ENCODE measurements at places on chromosomes 2 and 18.

DNA sequence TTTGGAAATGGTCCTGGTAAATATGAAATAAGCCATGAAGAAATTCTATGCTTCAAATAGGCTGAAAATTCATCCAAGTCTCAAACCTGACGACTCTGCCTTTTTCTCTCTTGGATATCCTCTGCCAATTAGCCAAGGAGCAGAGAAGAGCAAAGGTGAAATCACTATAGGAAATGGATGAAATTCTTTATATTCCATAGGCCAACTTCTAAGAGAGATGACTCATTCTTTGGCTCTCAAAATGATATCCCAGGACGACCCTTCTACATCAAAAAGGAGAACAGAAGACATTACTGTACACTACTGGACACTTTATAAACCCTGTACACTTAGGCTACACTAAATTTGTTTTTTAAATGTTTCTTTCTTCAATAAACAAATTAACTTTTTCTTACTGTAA, 22.7 kb downstream of the PDE1A start:
- DNase-seq: no peak

DNA sequence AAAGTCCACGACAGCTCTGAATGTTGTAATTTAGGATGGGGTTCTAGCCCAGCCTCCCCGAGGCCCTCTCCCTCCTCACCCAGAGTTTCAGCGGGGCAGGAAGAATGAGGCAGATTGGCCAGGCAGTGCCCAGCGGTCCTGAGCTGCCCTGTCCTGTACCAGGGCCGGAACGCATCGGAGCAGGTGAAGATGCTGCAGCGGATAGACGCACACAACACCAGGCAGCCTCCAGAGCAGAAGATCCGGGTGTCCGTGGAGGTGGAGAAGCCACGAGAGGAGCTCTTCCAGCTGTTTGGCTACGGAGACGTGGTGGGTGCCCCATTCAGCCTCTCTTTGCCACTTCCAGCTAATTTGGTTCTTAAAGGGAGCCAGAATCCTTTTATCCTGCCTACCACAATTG, 10.8 kb downstream of the KHK start:
- no peak for DNase-seq

GRCh38 chr2:74003494-74004211, 18.9 kb downstream of the TET3 start:
- DNase-seq: no peak

- DNase-seq: no peak
Measured at GRCh38 chr2:33126958-33127357, 180.2 kb downstream of the LTBP1 start.

DNA sequence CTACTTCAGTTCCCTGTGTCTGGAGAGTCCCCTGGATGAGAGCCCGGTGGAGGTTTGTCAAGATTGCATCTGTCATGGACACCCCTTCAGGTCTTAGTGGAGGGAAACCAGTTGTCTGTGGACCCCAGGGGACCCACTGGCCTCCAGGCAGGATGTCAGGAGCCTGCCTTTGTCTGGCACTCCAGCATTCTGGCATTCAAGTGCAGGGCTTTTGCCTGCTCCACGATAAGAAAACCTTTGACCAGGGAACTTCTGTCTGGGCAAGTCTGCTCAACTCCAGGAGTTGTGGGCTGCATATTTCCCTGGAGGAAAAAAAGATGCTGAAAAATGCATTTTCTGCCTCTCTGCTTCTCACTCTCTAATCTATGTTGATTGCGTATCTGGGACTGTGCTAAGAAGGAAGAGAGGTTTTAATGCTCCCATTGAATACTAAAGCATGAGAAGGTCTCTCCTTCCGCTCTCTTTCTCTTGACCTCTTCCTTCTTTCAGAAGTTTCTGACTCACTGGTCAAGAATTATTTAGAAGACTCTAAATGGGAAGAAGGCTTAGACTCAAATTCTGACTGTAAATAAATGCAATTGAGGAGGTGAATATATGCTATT, 104.5 kb downstream of the MMADHC start:
- DNase-seq: no peak

DNA sequence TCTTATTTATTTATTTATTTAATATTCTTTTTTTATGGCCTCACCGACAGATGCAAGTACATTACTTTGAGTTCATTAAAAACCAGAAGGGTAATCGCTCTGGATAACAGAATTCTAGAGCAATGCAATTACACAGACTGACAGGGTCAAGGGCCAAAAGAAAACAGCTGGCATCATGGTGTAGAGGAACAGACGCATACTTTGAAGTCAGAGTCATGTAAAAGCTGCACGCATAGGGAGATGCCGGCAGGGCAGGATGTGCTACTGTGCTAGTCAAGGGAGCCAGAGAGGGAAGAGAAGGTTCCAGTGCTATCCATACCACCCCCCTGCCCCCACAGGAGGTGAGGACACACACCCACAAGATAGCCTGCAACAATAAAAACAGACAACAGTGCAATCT, 115.2 kb upstream of the TFCP2L1 start:
- DNase-seq: no peak

DNA sequence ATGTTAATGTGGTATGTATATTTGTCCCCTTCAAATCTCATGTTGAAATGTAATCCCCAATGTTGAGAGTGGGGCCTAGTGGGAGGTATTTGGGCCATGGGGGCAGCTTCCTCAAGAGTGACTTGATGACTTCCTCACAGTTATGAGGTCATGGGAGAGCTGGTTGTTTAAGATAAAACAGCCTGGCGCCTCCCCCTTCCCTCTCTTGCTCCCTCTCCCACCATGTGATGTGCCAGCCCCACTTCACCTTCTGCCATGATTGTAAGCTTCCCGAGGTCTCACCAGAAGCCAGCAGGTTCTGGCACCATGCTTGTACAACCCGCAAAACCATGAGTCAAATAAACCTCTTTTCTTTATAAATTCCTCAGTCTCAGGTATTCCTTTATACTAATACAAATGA, 258.3 kb upstream of the POU3F3 start:
- DNase-seq: no peak

DNA sequence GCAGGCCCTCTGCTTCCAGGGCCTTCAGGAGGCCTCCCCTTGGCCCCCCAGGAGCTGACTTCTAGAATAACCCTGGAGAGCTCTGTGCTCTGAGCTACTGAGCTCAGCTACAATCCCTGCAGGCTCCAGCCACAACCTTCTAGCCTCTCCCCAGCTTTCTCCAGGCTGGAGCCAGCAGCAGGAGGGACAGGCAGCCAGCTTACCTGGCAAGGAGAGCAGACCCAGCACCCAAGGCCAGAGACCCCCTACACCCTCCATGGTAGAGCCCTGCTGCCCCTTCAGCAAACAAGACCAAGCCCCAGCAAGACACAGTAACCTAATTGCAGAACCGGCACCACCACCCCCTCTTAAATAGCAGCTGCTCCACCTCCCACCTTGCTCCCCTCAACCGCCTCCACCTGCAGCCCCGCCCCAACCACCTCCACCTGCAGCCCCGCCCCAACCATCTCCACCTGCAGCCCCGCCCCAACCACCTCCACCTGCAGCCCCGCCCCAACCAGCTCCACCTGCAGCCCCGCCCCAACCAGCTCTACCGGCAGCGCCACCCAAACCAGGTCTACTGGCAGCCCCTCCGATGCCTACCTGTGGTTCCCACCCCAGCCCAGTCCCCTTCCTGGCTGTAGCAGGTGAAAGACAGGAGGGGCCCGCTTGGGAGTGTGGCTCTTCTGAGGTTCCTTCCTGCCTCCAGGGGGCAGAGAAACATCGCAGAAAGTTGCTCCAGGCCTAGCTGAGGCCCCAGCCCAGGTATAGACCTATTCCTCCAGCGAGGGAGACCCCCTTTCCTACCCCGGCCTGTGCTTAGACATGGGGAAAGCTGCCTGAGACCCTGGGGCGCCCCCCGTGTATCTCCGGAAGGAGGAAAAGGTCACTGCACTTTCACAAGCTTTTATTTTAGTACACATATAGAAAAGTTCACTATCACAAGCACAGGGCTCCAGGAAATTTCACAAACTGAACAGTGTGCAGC, at the start of gene ASTL:
Gene ASTL (minus strand): TSS at position 324 of the 967 bp plus-strand sequence. CDS start 66 bp downstream, at position 258.
- DNase-seq: peak; percentile 52

DNA sequence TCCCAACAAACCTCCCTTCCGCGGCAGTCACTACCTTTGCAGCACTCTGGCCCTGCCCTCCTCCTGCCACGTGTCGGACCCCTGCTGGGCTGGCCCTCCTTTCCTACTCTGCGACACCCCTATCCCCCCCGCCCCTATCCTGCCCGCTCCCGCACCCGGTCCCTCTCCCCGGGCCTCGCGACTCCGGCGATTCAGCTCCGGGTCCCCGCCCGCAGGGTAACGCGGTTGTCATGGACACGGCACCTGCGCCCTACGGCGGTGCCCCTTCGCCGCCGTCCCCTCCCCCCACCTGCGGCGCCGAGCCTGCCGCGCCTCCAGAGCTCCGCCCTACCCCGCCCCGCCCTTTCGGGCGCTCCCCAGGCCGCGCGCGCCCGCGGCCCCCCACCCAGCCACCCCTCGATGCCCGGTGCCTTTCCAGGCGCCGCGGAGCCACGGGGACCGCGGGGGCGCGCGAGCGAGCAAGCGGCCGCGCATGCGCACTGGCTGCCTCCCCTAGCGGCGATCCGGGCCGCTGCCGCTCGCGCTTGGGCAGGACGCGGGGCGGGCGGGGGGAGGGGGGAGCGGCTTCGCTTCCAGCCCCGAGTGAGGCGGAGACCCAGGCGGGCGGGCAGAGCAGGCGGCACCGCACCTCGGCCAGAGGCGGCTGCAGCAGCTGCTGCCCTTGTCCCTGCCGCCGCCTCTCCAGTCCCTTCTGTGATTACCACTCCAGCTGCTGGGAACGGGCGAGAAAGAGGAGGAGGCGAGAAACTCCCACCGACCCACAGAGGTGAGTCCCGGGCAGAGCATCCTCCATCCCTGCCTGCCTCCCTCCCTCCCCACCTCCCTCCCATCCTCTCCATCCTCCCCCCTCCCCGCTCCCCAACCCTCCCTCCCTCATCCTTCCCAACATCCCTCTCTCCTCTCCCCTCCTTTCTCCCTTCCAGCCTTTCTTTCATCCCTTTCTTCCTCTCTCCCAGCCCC, at the start of gene CTNNA2:
Gene CTNNA2 (plus strand): TSS at position 610 of the 960 bp plus-strand sequence.
- no peak for DNase-seq

GRCh38 chr2:9815844-9816279, 27.4 kb upstream of the TAF1B start:
- no peak for DNase-seq

DNA sequence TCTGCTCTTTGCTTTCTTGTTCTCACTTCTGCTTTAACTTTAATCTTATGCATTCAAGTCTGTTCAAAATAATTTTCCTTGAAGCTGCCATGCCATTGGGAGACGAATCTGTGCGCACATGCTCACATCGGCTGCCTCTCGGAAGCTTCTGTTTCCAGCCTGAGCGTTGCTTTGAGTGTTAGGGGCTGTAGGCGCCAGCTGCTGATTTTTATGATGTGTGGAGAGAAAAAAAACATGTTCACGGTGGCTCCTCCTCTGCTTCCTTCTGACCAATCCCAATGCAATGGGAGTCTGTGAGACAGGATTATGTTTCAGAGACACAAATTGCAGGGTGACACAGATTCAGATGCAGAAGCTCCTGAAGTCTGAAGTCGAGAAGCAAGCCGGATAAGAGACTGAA, at the start of gene MC4R:
Gene MC4R (minus strand): TSS at position 180 of the 400 bp plus-strand sequence. CDS start 426 bp downstream, outside the sequence.
- no peak for DNase-seq

DNA sequence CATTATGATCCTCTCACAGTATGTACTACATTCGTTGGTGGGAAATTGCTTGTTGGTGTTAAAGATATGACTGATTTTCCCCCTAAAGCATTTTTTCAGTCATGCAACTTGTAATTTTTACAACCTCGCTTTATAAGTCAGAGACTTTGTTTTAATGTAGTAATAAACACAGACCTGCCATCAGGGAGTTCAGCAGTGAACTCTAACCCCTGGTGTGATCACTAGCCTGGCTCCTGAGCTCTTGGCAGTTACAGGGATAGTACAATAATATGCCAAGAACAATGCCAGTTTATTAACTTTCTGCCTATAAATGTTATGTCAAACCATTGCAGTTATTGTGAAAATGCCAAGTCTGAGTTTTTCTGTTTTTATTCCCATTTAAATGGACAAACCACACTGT, 93.8 kb downstream of the EDAR start:
- DNase-seq: no peak

- DNase-seq: no peak
Measured at GRCh38 chr2:120803764-120804335, 68.2 kb downstream of the GLI2 start.

GRCh38 chr2:224982226-224982625, 60.0 kb downstream of the DOCK10 start:
- DNase-seq: no peak

- DNase-seq: no peak
Measured at GRCh38 chr2:168944065-168944464, 43.0 kb downstream of the G6PC2 start.

GRCh38 chr2:38158378-38159118, 82.6 kb upstream of the CYP1B1 start:
- no peak for DNase-seq

DNA sequence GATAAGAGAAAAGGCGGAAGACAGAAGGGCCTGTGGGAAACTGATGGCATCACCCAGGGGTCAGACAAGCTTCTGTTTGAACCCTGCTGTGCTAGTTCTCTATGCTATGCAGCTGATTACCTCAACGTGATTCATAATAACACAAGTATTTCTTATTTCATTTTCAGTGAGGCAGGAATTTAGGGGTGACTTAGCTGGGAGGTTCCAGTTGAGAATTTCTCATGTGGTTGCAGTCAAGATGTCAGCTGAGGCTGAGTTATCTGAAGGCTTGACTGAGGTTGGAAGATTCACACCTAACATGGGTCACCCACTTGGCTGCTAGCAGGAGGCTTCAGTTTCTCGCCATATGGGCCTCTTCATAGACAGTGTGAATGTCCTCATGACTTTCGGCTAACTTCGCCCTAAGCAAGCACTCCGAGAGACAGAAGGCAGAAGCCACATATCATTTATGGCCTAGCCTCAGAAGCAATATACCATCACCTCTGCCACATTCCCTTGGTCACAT, 34.0 kb upstream of the TMEM131 start:
- no peak for DNase-seq

- no peak for DNase-seq
Measured at GRCh38 chr2:34664266-34664665, 1065.2 kb upstream of the FAM98A start.

- no peak for DNase-seq
Measured at GRCh38 chr2:199055336-199055735, 402.4 kb downstream of the SATB2 start.

Data from activated CD4-positive, alpha-beta T cell treated with anti-CD3 and anti-CD28 coated beads for 24 hours (primary cell).